ENCODE measurements at places on chromosomes 11 and 22.

DNA sequence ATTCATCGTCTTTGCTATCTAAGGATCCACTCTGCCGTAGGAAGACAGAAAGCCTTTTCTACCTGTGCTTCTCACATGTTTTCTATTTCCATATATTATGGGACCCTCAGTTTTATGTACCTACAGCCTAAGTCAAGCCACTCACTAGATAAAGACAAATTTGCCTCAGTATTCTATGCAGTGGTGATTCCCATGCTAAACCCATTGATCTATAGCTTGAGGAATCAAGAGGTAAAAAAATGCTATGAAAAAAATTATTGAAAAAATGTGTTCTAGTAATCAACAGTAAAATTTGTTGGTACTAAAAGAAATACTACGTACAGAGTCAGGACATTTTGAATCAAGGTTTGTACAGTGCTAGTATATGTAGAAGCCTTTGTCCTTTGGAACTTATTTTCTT, 18.1 kb upstream of the OR5AL1 start:
- no peak for DNase-seq

- no peak for DNase-seq
Measured at GRCh38 chr22:45009606-45010531, at the start of gene PHF21B. TSS of gene PHF21B (minus strand) at chr22:45010005. CDS start at chr22:45009549, 456 bp downstream.

DNA sequence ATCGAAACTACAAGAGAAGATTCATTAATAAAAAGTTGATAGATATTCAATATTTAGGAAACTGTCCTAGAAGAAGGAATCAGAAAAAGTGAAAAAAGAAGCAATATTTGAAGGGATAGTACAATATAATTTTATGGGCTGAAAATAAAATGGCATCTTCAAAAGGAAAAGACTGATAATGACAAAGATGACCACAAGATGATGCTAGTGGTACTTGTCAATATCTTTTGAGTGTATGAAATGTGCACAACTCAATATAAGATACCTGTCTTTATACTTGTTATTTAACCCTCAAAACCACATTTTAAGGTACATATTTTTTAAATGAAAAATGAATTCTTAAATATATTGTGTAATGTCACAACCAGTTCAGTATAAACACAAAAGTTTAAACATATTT, 1059.6 kb upstream of the RAG2 start:
- DNase-seq, result no peak

- no peak for DNase-seq
Measured at GRCh38 chr22:35024364-35024692, 41.6 kb upstream of the ISX start.

DNA sequence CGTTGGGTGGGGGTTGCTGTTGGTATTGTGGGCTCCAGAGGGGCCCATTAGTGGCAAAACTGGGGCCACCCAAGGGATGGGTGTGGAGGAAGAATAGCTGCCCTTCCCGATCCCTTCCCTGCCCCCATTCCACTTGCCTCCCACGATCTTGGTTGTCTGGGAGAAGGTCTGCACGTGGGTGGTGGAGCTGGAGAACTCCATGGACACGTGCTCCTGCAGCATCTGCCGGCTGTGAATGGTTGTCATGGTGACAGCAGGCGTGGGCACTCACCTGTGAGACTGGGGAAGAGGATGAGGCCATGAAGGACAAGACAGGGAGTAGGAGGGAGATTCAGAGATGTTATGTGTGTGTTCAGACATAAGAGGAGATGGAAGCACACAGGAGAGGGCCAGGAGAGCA, 2.0 kb downstream of the IGSF22 start:
- no peak for DNase-seq

GRCh38 chr22:25644122-25644521, 79.6 kb downstream of the GRK3 start:
- DNase-seq, result no peak

DNA sequence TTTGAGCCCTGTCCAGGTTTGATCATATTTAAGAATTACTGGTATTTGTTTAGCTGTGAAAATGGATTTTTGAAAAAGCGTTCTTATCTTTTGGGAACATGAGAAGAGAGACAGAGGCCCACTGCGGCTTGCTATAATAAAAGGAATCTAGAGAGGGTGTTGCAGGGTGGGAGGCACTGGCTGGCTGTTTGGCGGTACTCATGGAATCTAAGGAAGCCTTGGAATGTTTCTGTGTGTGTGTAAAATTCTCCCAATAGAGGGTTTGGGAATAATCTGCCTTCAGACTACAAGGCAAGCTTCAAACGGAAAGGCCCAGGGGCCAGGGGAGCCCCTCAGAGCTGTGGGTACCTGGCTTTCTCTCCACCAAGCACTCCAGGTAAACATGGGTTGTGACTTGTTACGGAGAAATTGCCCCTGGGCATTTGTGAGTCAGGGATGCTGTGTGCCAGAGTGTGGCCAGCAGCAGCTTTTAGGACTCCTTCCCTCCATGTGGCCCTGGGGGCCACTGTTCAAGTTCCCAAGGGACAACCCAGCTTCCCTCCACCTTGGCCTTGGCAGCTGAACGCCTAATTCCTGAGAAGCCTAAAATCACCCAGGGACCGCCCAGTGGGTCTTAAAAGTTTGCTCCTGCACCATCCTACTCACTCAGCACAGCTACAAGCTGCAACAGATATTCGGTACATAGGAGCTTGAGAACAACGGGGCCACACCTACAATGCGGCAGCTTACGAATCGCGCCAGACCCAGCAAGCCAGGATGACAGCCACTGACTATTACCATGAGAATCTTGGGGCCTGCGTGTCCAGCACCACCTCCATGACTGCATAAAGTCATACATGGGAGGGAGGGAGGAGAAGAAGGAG, 14.1 kb upstream of the SYT8 start:
- no peak for DNase-seq

DNA sequence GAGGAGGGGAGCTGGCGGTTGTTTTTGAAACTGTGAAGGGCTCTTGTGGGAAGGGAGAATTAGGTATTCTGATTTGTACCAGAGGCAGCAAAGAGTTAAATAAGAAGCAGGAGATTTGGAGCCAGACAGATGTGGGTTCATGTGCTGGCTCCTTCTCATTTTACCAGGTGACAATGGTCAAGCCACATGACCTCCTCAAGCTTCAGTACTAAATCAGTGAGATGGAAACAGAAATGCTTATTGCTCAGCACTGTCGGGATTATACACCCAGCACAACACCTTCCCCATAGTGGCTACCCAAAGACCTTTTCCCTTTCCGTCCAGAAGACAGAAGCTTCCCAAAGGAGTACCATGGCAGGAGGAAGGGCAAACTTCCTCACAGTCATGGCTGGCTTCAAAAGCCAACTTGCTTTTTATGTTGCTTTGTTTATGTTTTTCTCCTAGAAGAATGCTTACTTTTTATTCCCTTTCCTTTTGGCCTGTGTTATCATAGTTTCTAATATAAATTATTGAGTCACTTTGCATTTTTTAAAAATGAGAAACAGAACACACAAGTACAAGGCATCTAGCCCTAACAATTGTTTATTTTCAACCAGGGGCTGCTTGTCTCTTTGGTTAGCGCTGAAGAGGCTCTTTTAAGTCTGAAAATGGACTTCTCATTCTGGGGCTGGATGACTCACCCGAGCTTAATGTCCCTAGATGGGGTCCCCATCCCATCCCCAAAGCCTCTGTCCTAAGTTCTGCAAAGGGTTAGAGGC, 181.5 kb upstream of the ZBED5 start:
- no peak for DNase-seq

GRCh38 chr11:16859651-16860050, 121.2 kb downstream of the C11orf58 start:
- DNase-seq, result no peak

DNA sequence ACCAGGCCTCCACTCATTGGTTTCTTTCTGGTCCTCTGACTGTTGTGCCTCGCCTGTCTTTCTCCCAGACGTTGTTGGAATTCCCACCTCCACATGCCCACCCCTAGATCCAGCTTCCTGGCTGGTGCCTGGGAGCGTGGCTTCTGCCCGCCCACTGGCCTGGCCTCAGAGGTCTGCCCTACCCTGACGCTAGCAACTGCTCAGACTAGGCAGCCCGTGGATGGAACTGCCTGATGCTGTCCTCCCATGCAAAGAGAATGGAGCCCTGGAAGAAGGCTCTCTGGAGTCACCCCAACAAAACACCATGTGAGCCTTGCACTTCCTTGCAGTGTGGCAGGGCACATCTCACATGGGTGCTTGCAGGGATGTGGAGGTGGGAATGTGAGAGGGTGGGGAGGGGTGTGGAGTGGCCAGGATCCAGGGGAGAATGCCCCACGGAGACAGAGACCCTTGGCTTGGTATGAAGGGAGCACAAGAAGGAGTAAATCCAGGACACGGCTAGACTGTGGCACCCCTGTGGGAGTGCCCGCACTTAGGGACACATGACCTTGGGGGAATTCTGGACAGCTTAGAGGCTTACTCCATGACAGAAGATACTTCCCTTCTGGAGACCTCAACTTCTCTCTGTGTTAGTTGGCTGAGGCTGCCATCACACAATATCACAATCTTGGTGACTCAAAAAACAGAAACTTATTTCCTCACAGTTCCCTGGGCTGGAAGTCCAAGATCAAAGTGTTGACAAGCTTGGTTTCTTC, 22.5 kb upstream of the ADA2 start:
- DNase-seq, result no peak

DNA sequence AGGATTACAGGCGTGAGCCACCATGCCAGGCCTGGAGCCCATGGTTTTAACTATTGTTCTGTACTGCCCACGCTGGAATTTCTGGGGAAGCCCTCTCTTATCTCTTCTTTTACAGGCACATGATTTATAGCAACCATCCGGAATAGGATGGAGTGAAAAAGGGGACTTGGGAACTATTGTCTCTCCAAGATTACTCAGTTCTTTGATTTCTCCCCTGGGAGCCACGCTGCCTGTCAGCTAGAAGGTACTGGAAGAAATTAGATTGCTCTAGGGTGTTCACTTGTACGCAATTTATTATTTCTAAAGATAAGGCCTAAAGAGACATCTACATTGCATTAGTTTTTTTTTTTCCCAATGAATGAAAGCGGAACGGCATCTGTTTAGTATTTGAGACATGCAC, 65.6 kb upstream of the PTPRJ start:
- no peak for DNase-seq

DNA sequence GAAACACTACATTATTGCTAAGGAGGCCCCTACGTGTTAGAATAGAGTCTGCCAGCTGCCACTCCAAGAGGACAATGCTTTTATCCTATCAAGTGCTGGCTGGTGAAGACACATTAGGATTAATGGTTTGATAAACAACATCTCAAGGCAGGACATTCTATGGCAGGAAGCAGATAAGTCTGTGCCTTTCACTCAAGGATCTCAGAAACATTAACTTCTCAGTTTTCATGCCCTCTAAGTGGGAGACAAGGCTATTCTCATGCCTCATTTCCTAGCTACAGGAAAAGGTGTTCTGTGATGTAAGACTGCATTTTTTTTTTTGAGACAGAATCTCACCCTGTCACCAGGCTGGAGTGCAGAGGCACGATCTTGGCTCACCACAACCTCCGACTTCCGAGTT, 23.5 kb upstream of the TIMP3 start:
- DNase-seq, result no peak

- DNase-seq, result no peak
Measured at GRCh38 chr11:31720225-31720624, 90.9 kb downstream of the PAX6 start.

GRCh38 chr11:117427356-117427874, 99.8 kb downstream of the CEP164 start:
- DNase-seq, result no peak

- DNase-seq, result no peak
Measured at GRCh38 chr11:62186195-62186594, 3.8 kb upstream of the SCGB1D1 start.

- no peak for DNase-seq
Measured at GRCh38 chr11:120399307-120399706, 63.1 kb downstream of the ARHGEF12 start.

DNA sequence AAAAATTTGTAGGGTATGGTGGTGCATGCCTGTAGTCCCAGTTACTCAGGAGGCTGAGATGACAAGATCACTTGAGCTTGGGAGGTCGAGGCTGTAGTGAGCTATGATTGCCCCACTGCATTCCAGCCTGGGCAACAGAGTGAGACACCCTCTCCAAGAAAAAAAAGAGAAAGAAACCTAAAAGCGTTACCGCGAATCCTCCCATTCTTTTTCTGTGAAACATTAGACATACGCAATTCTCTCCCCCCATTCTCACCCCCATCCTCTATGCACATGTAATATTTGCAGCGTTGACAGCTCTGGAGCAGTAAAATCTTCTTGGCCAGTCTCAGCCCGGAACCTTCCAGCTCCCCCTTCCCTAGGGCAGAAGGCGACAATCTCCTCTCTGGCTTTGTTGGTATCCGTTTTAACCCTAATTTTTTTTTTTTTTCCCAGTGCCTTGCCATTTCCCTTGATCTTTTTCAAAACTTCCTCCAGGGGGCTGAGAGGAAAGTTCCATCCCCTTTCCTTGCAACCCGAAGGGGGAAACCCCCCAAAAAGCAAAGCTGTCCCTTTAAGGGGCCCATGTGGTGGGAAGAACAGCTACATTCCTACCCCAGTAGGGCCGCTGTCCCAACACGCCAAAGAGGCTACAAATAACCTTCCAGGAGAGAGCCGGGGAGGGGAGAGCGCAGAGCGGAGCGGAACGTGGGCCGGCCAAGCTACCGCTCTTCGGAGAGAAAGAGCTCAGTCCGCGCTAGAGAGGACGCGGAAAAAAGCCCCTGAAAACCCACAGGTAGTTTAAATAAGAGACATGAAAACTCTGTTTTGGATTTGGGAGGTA, 1.9 kb downstream of the LRP4 start:
- no peak for DNase-seq
